ENCODE measurements at places on chromosomes 3 and 15. TPM values are rescaled to one million over a fixed set of nuclear protein-coding genes. Genes with fewer than 3 reads are reported as not detected.
A peak's percentile ranks its signal among the peaks of the same experiment; 100 is the strongest.

The RBP2 gene
- total RNA-seq = not detected

The MORC1 gene
- total RNA-seq = 0.11 TPM

The DUOXA2 gene
- total RNA-seq = not detected

The CFAP91 gene
- total RNA-seq = 1.6 TPM

The KBTBD13 gene
- total RNA-seq = not detected

The PTX3 gene
- 0.19 TPM for total RNA-seq

The SLC9A9 gene
- 15.2 TPM for total RNA-seq

DNA sequence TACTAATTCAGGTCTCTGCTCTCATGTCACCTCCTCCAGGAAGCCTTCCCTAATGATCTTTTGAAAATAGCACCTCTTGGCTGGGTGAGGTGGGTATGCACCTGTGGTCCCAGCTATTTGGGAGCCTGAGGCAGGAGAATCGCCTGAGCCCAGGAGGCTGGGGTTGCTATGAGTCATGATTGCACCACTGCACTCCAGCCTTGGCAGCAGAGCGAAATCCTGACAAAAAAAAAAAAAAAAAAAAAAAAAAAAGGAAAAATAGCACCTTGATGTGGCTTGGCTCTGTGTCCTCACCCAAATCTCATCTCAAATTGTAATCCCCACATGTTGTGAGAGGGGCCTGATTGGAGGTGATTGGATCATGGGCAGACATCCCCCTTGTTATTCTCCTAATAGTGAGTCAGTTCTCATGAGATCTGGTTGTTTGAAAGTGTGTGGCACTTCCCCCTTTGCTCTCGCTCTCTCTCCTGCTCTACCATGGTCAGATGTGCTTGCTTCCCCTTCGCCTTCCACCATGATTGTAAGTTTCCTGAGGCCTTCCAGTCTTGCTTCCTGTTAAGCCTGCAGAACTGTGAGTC is 11.2 kb upstream of the RNU6-1 start:
- ATAC-seq = peak; percentile 40

DNA sequence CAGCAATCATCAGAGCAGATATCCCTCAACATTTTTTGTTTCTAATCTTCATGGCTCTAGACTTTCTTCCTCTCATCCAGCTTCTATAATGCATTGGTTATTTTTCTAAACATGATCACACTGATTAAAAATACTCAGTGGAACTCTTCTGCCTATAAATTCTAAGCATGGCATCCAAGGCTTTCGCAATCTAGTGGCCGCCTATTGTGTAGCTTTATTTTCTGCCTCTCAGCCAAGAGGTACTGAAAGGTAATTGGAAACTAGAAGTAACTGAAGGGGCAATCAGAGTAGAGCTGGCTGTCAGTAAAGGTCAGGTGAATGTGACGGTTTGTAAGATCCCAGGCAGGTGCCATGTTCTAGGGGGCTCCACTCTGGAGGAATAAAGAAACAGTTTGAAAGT is 33.4 kb downstream of the OXSM start:
- ATAC-seq = no peak

DNA sequence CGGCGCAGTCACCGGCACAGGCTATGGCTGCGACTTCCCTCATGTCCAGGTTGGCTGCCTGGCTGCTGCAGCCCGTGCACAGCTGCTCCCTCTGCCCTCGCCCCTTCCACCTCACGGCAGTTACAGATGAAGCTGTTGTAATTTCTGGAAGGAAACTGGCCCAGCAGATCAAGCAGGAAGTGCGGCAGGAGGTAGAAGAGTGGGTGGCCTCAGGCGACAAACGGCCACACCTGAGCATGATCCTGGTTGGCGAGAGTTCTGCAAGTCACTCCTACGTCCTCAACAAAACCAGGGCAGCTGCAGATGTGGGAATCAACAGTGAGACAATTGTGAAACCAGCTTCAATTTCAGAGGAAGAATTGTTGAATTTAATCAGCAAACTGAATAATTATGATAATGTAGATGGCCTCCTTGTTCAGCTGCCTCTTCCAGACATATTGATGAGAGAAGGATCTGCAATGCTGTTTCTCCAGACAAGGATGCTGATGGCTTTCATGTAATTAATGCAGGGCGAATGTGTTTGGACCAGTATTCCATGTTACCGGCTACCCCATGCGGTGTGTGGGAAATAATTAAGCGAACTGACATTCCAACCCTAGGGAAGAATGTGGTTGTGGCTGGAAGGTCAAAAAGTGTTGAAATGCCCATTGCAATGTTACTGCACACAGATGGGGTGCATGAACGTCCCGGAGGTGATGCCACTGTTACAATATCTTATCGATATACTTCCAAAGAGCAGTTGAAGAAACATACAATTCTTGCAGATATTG is 13.2 kb upstream of the GNB4 start:
- ATAC-seq = peak; percentile 37

DNA sequence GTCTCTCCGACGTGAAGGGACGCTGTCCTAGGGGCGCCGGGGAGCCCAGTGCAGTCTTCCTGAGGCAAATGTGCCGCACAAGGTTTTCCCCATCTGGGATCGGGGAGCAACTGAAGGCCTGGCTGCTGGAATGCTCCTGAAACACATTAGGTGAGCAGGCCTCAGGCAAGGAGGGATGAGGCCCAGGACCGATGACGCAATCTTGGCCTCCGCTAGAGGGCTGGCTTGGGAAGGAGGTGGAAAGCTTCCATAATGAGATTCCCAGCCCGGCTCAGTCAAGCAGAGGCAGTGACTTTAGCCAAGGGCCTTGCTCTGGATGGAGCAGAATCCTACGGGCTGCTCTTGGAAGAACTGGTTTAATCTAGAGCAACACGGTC is 50.8 kb downstream of the CPN2 start:
- ATAC-seq = no peak

GRCh38 chr3:9399746-9400145 is 2.3 kb downstream of the SETD5 start:
- ATAC-seq = no peak

GRCh38 chr15:26051761-26052675 is 188.9 kb upstream of the ATP10A start:
- no peak for ATAC-seq
